ENCODE measurements at places on chromosomes 13 and 19.
A peak's percentile ranks its signal among the peaks of the same experiment; 100 is the strongest.

DNA sequence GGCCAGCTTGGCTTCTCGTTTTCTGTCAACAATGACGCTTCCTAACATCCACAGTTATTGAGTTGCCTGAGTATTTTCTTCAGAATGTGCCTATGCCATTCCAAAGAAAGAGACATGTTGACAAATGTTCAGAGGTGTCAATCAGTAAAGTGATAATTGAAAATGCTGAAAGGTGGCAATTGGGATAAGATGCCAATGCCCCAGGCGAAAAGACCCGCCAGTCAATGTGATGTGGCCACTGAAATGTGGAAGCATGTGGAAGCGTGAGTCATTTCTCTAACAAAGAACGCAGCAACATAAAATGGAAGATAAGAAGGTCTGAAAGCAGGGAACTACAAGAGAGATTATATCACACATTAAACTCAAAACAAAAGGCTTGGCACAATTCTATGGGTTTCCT lies 882.2 kb upstream of the SLC10A2 start:
- no peak for DNase-seq

DNA sequence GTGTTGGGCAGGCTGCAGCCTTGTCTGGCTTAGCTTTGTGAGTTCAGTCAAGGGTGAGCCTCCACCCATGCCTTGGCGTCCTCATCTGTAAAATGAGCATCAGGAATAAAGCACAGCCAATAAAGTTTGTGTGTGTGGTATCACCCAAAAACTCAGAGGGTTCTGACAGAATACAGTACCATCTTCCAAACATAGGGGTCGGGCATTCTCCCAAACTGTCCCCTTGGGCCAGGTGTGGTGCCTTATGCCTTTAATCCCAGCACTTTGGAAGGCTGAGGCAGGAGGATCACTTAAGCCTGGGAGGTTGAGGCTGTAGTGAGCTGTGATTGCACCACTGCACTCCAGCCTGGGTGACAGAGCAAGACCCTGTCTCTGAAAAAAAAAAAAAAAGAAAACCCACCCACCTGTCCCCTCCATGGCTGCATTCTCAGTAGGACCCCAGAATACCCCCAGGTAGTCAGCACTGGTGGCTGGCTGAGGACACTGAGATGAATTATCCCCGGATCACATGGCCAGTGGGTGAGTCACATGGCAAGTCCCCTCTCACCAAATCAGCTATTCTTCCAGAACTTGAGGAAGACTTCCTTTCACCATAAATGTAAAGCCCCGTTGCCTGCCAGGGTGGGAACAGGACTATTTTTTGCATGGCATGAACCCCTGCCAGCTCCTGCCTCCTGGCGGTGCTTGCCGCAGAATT lies 18.6 kb downstream of the POP4 start:
- no peak for DNase-seq

DNA sequence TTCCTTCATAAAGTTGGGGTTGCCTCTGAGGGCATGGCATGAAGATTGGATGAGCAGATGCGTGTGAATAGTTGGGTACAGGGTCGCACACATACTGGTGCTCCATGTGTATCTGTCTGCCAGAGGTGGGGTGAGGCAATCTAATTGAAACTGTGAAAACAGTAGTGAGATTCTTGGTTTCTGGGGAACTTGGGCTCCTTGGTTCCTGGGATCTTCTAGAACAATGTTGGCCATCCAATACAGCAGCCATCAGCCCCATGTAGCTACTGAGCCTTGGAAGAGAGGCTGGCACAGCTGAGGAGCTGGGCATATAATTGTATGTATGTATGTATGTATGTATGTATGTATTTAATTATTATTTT lies 616 bp downstream of the FCHO1 start:
- DNase-seq: no peak

- DNase-seq: no peak
These were observed 13.5 kb upstream of the BCL3 start for GRCh38 chr19:44735011-44735410.

DNA sequence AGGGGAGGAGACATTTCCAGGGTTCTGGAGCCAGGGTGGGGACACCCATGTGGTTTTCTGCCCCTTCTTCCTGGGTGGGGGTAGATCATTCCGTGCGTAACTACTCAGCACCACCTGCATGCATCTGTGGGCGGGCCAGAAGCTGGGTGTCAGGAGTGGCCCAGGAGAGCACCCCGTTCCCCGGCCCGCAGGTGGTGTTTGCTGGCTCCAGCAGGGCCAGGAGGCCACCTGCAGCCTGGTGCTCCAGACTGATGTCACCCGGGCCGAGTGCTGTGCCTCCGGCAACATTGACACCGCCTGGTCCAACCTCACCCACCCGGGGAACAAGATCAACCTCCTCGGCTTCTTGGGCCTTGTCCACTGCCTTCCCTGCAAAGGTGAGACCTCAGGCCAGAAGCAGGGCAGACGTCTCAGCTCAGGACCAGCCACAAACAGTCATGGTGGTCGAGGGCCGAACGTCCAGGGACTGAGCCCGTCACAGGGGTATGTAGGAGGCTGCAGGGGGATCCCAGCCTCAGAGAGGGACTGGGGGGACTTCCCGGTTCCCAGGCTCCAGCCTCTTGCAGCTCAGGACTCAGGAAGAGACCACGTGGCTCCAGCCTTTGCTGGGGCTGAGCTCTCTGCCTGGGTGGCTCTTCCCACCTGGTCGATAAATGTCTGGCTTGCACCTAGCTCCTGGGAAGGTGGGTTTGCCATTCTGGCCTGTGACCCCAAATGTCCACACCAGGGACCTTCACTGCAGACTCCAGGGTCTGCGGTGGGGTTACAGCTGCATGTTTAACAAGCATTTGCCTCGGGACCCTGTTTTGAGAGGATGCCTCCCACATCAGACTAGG lies 1.6 kb downstream of the FSTL3 start:
- DNase-seq: no peak

DNA sequence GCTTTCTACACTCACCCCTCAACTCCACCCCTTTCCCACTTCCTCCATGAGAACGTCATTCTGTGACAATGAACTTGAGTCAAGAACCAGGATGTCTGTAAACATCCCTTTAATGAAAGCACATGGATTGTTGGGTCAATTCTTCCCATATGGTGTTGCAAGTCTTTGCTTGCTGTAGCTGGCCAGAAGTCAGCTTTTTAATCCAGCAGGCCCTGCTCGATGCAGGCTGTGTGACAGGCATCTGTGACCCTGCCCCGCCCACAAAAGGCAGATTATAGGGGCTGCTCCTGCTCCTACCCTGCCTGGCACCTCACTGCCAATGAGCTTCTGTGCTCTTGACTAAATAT lies 78.0 kb downstream of the STARD13 start:
- DNase-seq: peak; percentile 83

GRCh38 chr19:16714702-16715287 lies 4.9 kb upstream of the NWD1 start:
- DNase-seq: no peak

DNA sequence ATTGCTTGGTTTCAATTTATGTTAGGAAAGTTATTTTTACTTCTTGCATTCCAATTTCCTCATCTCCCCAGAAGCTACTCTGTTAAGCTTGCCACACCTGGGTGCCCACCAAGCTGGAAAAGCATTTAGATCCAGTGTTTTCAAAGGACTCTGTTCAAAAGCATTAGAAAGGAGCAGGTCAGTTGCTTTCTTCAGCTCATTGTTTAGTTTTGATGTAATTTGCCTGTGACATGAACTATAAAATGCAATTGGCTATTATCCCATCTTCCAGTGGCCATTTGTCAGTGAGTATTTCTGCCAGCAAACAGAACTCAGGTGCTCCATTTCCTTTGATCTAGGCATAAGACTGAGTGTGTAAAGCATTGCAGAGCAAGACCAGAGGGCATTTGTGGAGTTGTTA lies 46.7 kb upstream of the RNF113B start:
- no peak for DNase-seq

- DNase-seq: no peak
These were observed 7.1 kb upstream of the UQCR11 start for GRCh38 chr19:1612114-1613086.

DNA sequence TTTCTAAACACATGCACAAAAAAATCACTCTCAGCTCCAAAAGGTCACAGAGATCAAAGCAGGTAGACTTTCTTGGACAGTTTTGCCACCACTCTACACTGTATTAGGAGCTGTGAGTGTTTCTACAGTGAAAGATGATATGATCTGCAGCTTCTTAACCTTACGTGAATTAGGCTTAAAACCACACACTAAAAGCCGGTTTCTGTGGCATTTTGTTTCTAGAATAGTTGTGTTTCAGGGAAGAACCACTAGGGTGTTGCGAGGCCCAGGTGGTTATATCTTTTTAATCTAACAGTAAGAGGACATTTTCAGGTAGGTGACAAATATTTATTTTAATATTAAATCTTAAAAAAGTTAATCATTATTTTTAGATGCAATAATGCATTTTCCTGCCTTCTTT lies 216.4 kb downstream of the KLF5 start:
- DNase-seq: no peak

GRCh38 chr13:39196965-39197646 lies 158.8 kb downstream of the NHLRC3 start:
- no peak for DNase-seq

- no peak for DNase-seq
These were observed 440.4 kb upstream of the PRR20A start for GRCh38 chr13:56700324-56700723.

DNA sequence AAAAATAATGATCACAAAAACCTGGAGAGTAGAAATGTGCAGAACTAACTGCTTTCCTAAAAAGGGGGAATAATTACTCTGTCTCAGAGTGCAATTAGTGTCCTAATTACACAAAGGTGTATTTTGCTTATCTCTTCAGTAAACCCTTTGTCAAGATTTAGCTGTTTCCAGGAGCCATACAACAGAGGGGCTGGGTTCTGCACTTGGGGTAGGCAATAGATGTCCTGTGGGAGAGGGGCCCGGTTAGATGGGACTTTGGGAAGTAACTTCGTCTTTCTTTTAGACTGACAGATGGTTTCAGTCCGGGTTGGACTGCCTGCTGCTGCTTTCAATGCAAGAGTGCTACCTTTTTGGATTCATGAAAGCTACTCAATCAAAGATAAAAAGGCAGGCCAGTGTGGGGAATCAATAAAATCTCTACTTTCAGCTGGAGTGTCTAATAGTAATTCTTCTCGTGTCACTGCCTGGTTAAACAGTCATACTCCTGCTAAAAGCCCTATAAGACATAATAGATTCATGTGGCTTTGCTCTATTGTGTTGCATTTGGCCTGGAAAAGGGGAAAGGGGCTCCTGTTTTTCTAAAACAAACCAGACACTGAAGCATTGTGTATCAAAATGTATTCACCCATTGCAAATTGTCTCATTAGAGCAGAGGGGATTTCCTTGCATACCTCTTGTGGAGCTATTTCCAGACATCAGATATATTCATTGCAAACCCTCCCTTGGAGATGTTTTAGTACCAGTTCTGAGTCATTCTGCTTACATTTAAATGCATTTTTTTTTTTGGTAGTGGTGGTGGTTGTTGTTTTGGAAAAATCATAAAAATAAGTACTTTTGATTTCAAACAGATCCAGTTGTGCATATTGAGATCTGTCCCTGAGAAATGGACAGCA lies 83.3 kb upstream of the PCDH8 start:
- no peak for DNase-seq

DNA sequence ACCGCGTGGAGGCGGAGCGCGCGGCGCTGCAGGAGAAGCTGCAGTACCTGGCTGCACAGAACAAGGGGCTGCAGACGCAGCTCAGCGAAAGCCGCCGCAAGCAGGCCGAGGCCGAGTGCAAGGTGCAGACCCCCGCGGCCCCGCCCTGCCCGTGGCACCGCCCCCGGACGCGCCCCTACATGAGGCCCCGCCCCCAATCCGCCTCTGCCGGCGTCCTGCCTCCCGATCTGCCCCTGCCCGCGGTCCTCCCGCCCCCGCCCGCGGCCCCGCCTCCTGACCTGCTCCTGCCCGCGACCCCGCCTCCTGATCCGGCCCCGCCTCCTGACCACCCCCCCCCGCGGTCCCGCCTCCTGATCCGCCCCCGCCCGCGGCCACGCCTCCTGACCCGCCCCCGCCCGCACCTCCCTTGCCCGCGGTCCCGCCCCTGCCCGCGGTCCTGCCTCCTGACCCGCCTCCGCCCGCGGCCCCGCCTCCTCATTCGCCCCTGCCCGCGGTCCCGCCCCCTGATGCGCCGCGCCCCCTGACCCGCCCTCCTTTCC lies 11.7 kb downstream of the PRR36 start:
- no peak for DNase-seq

DNA sequence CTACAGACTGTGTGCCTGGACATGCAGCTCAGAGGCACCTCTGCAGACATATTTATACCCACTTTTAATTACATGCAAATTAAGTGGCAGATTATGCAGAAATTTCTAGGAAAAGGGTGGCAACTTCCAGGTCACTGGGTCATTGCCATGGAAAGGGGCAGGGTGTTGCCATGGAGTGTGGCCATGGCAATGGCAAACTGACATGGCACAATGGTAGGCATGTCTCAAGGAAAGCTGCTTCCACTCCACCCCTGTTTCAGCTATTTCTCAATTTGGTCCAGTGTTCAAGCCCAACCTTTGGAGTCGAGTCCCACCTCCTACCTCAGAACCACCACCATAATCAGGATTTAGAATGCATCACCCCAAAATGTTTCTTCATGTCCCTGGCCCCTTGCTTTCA lies 170.7 kb upstream of the TSHZ3 start:
- DNase-seq: no peak

GRCh38 chr19:5775668-5776309 lies 8.8 kb downstream of the PRR22 start:
- DNase-seq: peak; percentile 24

GRCh38 chr19:10133596-10133995 lies 13.9 kb upstream of the EIF3G start:
- DNase-seq: no peak

DNA sequence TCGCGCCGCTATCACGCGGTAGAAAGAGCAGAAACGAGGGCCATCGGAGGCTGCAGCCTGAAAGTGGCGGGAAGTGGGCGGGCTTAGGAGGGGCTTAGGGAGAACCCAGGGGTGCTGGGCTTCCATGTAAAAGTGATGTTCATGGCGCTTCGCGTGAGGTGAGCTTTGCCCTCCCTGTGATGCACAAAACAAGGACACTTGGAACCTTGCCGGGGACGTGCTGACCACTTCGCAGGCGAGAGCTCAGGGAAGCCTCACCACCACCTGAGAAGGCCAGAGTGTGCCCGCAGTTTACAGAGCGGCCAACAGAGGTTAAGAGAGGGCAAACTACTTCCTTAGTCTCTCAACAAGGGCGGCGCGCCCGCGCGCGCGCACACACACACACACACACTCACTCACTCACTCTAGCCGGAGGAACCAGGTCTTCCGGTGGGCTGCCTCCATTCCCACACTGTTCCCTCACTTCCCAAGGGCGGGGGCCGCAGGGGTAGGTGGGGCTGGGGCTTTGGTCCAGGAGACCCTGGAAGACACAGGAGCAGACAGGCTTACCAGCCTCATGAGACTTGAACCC lies 651 bp downstream of the GAPDHS start:
- no peak for DNase-seq

DNA sequence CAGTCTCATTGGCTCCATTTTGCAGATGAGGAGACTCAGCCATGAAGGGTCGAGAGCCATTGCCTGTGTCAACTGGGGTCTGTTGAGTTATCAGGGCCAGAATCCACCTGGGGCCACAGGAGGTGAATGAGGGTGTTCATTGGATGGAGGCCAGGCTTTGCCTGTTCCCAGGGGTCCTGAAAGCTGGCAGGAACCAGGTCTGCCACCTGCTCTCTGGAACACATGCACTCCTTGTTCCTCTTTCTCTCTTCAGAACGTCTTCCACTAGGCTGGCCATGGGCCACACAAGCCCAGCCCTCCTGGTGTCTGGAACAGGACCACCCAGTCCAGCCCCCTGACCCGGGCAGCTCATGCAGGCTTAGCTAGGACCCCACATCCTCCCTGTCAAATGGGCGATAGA lies 21.1 kb downstream of the PPP1R37 start:
- no peak for DNase-seq

- no peak for DNase-seq
These were observed 54.6 kb upstream of the RAP2A start for GRCh38 chr13:97379386-97379785.
